Regular cardiac myocyte (primary cell): ENCODE measurements at places on chromosomes 12 and 14. TPM values are rescaled to one million over a fixed set of nuclear protein-coding genes. Genes with fewer than 3 reads are reported as not detected.

GNB3 gene
- total RNA-seq: 1.4 and 2.5 TPM in 2 replicates

KLRC3 gene
- total RNA-seq: not detected in 2 replicates

SLC2A14 gene
- under 0.01 TPM in 2 replicates for total RNA-seq

TMED10 gene
- total RNA-seq: 224 and 366 TPM in 2 replicates

ARF6 gene
- total RNA-seq: 85.1 and 157 TPM in 2 replicates

CD4 gene
- total RNA-seq: 0.28 and 0.58 TPM in 2 replicates

LMO3 gene
- total RNA-seq: under 0.01 and 0.56 TPM in 2 replicates

SMCO3 gene
- total RNA-seq: 0.38 and 6.2 TPM in 2 replicates

SIX4 gene
- total RNA-seq: 8.1 and 9.6 TPM in 2 replicates

VWF gene
- 4.4 and 6.5 TPM in 2 replicates for total RNA-seq

ABCD2 gene
- total RNA-seq: under 0.01 TPM in 2 replicates

ST8SIA1 gene
- under 0.01 and 0.28 TPM in 2 replicates for total RNA-seq

ESPL1 gene
- 2.0 and 10.0 TPM in 2 replicates for total RNA-seq

ARHGAP9 gene
- 0.38 TPM in 1 of 2 replicates, not detected in the other for total RNA-seq

OTUB2 gene
- 1.5 and 2.0 TPM in 2 replicates for total RNA-seq
